ENCODE measurements at places on chromosomes 6 and 20.

DNA sequence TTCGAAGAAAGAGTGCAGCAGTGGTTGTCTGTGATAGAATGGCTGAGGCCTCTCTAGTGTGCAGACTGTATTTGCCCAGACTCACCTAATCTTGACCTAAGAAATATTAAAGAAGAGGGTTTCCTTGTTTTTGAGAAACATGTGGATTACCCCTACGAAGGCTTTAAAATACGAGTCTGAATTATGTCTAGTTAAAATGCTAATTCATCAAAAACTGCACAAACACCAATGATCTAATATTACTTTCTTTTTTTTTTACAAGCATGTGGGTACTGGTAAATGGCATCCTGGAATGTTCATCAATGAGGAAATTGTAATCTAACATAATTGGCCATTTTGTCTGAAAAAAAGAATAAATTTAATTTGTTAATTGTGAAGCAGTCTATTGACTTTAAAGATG, 510.9 kb downstream of the EPM2A start:
- DNase-seq: no peak

GRCh38 chr20:34201531-34201930, 39.7 kb upstream of the ASIP start:
- no peak for DNase-seq

GRCh38 chr6:144725736-144726522, 440.8 kb downstream of the UTRN start:
- no peak for DNase-seq

GRCh38 chr6:80249897-80250296, 143.4 kb downstream of the BCKDHB start:
- no peak for DNase-seq
